ENCODE measurements at places on chromosomes 5 and 9.

- DNase-seq = no peak
Observed at GRCh38 chr9:36798350-36799065, 225.8 kb downstream of the MELK start.

DNA sequence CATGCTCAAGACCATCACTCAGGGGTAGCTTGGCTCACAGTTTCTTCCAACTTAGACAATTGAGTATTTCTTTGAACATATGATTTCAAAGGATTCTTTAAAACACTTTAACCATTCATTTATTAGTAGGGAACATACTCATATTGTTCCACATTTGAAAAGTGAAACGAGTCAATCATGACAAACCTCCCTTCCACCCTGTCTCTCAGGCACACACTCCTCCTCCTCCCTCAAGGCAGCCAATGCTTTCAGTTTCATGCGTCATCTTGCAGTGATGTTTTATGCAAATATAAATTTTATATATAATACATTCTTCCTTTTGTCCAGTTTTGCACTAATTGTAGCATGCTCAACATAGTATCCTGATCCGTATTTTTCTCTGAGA is 126.0 kb upstream of the BOD1 start:
- DNase-seq = no peak

DNA sequence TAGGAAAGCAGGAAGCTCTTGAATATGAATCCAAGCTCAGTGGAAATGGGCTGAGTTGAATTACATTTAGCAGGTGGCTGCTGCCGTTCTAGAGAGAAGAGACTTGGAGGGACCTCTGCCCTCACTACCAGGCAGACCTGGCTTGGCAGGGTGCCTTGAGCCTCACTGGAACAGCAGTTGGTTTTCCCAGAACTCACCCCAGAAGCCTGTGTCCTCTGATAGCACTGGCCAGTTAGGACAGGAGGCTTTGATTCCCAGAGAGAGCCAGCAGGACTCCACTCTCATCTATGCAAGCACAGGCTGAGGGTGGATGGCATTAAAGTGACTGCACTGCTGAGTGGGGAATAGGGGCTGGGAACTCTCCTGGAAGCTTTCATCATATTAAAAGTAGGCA is 54.8 kb downstream of the PWWP2A start:
- no peak for DNase-seq

GRCh38 chr9:84710701-84711397 is 41.3 kb downstream of the NTRK2 start:
- no peak for DNase-seq

DNA sequence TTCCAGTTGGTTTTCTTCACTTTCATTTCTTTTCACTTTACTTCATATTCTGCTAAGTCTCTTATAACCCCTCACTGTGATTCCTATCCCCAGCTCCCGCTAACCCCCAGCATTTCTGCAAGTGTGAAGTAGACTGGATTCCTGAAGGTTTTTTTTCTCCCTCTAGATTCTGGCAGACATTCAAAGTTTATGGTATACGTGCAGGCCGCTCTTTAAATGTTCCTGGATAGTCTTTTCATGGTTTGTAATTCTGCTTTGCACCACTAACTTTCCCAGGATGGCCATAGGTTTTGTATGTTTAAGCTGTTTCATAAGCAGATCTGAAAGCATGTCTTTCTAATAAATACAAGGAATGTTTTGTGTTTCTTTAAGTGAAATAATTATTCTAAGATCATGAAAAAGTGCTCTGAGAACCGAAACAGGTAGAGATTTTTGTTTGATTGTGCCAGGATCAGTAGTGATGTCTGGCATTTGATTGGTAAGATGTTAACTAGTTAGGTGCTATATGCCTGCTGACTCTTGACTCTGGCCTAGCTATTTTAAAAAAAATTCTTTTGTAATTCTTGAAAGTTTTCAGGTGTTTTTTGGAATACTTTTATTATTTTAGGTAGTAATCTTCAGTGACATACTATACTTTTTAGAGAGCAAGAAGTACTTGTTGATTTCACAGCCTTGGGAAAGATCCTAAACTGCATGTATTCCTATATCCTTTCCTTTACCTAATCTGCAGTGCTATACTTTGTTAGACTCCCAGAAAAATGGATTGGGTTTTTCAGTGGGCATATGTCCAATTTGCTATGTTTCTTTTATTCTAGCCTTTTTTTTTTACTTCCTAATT is 29.7 kb downstream of the CNOT6 start:
- DNase-seq = no peak

GRCh38 chr5:150214289-150214688 is 24.4 kb downstream of the SLC6A7 start:
- no peak for DNase-seq

GRCh38 chr5:39427229-39427628 is 2.4 kb upstream of the DAB2 start:
- DNase-seq = no peak

- DNase-seq = no peak
Observed at GRCh38 chr9:126526218-126527108, 87.3 kb upstream of the LMX1B start.

DNA sequence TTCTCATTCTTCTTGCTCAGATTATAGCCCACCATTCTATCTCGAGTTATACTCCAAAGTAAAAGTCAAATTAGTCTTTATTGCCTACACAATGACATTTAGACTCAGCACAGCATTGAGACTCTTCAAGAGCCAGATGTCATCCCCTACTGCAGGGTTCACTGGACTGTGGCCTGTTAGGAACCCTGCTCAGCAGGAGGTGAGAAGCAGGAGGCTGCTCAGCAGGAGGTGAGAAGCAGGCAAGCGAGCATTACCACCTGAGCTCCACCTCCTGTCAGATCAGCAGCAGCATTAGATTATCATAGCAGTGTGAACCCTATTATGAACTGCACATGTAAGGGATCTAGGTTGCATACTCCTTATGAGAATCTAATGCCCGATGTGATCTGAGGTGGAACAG is 12.7 kb upstream of the LIFR start:
- no peak for DNase-seq

DNA sequence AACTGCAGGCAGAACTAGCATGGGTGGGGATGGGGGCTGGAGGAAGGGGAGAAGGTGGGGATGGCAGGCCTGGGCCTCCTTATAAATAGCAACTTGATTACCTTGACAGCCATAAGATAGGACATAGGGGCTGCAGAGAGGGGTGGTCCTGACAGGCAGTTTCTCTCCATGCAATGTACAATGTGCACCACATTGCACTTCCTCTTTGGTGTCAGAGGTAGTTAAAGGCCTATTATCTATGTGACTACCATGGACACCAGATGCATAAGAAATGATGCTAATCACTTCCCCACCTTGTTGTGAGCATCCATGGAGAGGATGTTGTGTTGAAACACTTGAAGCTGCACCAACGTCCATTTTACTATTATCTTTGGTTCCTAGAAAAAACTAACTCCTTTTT is 20.2 kb upstream of the SUB1 start:
- DNase-seq = no peak

DNA sequence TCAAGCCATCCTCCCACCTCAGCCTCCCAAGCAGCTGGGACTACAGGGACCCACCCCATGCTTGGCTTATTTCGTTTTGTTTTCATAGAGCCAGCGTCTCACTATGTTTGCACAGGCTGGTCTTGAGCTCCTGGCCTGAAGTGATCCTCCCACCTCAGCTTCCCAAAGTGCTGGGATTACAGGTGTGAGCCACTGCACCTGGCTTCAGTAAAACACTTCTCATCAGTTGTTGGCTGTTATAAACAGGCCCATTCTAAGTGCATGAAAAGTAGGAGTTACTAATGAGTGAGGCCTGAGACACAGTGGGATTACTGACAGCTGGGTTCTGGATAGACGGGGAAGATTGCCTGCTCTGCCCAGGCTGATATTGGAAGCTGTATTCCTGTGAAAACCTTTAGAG is 3.5 kb downstream of the CRB2 start:
- DNase-seq = peak; percentile 22

- no peak for DNase-seq
Observed at GRCh38 chr9:137437691-137438590, 3.2 kb downstream of the ENTPD8 start.

DNA sequence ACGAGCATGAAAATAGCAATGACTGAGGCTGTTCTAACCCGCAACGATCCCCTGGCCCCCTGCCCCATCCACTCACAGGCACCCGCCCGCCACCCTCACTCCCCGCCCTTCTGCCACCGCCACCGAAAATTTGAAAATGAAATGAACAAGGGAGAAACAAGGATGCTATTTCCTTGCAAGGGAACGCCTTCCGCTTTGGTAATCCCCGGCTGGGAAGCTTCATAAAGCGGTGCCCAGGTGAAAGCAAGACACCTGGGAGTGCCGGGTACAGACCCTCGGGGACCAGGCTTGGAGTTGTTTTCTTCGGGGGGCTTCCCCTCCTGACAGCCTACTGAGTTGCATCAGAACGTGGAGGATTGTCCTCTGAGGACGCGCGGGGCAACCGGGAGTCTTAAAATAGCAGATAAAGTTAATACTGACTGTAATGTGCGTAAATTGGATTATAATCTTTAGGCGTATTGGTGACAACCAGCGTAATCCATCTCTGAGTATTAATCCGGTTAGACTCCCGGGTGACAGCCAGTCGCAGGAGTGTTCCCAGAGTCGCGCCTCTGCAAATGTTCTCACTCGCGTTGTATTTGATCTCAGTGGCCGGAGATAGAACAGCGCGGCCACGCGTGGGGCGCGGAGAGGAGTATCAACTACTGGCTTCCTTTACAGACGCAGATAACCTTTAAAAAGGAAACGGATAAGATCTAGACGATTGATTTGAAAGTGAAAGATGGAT is 885 bp upstream of the MLLT3 start:
- no peak for DNase-seq

DNA sequence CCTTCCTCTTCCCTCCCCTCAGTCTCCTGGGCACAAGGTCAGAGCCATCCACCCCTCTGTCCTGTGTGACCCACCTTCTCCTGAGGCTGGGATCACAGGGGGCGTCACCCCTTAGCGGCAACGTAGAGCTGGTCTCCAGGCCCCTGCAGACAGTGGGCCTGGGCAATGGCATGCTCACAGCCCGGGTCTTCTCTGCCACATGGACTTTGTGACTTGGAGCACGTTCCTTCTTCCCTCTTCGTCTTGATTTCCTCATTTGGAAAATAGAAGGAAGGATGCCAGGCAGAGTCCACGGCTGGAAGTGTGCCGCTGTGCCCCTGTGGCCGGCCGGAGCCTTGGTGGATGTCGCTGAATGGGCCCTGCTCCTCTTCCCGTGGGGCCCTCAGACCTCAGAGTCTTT is 10.0 kb downstream of the RXRA start:
- DNase-seq = no peak

DNA sequence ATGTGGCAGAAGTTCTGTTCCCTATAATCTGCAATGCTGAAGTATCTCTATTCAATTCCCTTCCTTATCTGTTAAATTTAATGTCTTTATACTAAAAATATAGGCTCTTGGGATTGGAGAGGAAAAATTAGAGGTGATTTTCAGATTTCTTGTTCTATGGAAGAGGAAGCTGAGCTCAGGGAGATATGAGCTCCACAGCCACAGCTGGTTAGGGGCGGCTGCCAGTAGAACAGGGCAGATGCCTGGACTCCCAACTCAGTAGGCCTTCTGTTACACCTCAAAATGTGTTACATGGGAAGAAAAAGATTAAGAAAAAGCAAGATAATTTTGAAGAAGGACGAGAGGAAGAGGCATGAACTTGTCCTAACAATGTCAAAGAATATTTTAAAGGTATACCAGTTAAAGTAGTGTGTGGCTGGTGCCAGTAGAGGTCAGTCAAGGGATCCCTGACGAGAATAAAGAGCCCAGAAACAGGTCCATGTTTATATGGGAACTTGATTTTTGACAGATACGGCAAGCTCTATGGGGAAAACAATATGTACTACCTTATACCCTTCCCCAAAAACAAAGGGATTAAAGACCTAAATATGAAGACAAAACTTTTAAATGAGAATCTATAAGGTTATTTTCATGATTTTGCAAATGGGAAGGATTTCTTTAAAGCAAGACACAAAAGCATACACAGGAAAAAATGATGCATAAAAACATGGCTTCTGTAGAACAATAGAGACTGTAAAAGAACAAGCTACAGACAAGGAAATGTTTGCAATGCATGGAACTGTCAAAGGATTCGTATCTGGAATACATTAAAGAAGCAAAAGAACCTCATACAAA is 28.7 kb downstream of the DNAJC21 start:
- no peak for DNase-seq

DNA sequence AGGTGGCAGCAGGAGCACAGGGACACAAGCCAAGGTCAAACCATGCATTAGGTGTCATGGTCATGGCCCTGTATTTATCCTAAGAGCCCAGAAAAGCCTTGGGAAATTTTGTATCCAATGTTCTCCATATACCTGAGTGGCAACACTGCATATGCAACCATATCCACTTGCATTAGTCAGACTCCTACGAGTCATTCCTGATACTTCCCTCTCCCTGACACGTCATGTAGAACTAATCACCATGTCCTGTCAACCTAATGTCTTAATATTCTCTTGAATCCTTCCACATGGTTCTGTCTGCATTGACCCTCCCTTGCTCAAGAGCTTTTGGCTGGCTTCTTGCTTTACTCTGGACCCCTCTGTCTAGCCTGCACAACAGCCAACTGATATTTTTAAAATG is 9.4 kb downstream of the SCGB3A2 start:
- DNase-seq = no peak

GRCh38 chr5:136016945-136017530 is 11.8 kb upstream of the TGFBI start:
- DNase-seq = no peak

DNA sequence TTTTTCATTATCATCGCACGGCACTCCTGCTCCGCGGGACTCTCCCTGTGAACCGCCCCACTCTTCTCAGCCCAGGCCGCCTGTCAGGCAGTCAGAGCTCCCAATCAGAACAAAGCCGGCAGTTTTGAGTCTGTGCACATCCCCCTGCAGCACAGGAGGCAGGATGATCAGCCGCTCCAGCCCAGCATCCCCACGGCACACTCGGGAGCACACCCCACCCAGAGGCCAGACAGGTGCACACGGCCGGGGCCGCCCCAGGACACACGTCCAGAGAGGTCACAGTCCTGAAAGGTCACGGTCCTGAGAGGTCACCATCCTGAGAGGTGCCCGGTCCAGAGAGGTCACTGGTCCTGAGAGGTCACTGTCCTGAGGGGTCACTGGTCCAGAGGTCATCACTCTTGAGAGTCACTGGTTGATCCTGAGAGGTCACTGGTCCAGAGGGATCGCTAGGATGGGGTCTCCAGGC is 8.4 kb downstream of the TPPP start:
- DNase-seq = no peak

DNA sequence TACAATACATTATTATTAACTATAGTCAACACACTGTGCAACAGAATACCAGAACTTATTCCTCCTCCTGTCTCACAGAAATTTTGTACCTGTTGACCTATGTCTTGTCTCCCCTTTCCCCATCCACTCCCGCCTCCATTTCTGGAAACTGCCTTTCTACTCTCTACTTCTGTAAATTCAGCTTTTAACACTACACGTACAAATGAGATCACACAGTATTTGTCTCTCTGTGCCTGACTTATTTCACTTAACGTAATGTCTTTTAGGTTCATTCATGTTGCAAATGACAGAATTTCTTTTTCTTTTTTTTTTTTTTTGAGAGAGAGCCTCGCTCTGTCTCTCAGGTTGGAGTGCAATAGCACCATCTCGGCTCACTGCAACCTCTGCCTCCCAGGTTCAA is 19.5 kb downstream of the MEF2C start:
- no peak for DNase-seq

GRCh38 chr9:104915753-104916152 is 12.2 kb downstream of the ABCA1 start:
- no peak for DNase-seq

GRCh38 chr9:113538131-113538530 is 74.6 kb downstream of the RGS3 start:
- DNase-seq = no peak
